ENCODE measurements at places on chromosomes 7 and 10. TPM values are rescaled to one million over a fixed set of nuclear protein-coding genes. Genes with fewer than 3 reads are reported as not detected.

- DNase-seq, result no peak
Measured at GRCh38 chr7:50367100-50367499, 62.6 kb downstream of the IKZF1 start.

GRCh38 chr7:111126987-111127386 is 36.1 kb downstream of the LRRN3 start:
- no peak for DNase-seq

- DNase-seq, result no peak
Measured at GRCh38 chr7:22202141-22202540, 154.8 kb downstream of the RAPGEF5 start.

- no peak for DNase-seq
Measured at GRCh38 chr10:102262744-102263370, 17.5 kb downstream of the GBF1 start.

GRCh38 chr10:80407812-80408241 is 524 bp upstream of the PRXL2A start:
- peak; percentile 21 for DNase-seq

- no peak for DNase-seq
Measured at GRCh38 chr7:4681218-4681851, 760 bp upstream of the FOXK1 start.

DNA sequence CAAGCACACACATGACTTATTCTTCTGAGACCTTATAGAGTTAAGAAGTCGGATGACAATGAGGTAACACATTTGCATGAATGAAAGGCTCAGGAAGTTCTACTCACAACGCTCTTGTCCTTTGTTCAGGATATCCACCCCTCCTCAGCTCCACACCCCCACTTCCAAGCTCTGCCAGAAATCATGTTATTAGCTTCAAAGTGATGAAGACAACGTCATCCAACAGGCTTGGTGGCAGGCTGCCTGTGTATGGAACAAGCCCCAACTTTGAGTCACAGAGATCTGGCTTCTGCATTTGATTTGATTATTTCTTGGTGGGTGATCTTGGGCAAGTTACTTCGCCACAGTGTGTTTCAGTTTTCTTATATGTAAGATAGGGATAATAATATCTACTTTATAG is 12.4 kb upstream of the BMPER start:
- DNase-seq, result no peak

DNA sequence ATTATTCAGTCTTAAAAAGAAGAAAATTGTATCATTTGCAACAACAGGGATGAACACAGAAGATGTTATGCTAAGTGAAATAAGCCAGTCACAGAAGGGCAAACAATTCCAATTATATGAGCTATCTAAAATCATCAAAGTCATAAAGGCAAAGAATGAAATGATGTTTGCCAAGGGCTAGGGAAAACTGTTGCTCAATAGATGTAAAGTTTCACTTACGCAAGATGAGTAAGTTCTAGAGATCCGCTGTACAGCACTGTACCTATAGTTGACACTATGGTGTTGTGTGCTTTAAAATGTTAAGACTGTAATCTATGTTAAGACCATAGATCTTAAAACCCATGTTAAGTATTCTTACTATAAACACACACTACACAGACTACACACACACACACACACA is 904.6 kb upstream of the LRRN3 start:
- DNase-seq, result no peak

DNA sequence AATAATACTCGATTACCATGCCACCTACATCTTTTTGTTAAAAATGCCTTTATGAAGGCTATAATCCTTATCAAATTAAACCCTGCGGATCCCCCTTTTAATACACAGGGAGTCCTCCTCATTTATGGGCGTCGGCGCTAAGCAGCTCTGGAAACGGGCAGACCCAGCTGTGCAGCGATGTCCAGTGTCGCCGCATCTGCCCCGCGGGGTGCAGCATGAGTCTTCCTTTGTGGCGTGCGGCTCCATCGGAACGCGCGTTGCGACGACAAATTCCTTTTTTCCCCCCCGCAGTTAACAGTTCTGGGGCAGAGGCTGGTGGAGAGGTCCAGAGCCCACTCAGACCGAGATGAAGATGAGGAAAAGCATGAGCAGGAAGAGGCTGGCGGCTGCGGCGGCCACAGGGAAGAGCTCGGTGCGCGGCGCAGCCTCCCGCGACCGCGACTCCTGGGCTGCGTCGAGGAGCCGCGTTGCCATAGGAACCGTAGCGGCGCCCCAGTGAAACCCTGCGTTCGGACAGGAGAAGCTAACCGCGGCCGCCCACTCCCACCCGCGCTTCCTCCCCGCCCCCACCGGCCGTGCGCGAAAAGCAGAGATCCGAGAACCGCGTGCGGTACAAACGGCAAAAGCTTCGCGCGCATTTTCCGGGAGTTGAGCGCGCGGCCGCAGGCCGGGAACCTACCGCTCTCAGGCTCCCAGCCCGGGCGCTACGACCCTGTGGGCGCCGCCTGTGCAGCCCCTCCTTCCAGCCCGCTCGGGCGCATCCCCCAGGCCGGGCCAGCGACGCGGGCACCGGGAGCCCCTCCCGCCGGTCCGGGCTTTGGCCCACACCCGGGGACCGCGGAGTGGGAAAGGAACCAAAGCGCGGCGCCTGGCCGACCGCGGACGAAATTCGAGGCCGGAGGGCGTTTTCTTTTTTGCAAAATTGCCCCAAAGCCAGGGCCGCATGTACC is 130.6 kb downstream of the SPAG6 start:
- no peak for DNase-seq

GRCh38 chr7:66732439-66732838 is 8.1 kb upstream of the RABGEF1 start:
- DNase-seq, result no peak

GRCh38 chr7:144854839-144855424 is 19.1 kb upstream of the TPK1 start:
- no peak for DNase-seq

DNA sequence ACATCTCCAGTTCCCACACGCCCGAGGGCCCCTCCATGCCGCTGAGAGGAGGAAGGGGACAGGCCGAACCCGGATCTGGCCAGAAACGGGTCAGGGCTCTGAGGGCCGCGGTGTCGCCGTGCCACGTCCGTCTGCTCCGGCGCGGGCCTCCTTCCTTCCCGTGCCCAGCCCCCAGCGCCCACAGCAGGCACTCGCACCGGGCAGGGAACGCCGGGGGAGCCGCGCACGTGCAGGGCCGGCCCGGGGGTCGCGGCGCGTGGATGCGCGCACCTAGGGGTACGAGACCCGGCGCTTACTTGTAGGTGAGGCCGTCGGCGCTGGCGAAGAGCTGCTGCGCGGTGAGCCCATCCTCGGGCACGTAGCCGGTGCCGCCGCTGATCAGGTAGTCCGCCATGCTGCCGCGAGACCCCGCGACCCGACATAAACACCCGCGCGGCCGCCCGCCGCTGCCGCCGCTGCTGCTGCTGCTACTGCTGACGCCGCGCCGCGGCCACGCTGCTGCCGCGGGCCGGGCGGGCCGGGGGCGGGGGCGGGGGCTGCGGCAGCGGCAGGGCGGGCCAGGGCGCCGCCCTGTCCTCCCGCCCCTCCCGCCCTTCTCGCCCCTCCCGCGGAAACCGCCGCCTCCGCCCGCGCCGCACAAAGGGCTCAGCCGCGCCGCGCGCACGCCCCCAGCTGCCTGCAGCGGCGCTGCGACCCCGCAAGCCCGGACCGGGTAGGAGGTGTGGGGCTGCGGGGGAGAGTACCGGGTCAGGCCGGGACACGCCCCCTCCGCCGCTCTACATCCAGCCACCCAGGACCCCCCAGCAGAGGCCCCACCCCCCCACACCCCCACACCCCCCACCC is 4.1 kb downstream of the IMPDH1 start:
- DNase-seq, result peak; percentile 39

GRCh38 chr10:113961182-113962031 is 82.3 kb upstream of the ADRB1 start:
- DNase-seq, result no peak

DNA sequence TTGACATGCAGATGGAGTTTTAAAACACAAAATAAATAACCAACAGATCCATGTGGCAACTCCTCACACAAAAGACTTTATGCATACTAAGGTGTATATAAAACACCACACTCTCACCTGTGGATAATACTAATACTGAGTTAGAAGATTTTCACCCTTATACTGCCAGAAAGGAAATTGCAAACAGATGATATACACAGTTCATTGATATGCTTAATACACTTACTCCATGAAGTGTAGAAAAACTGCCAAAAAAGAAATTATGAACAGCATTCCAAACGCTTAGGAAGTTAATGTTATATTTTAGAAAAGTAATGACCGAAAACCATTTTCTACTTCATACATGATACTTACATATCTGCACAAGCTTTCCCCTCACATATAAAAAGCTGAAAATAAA is 17.6 kb upstream of the SNX13 start:
- DNase-seq, result no peak

DNA sequence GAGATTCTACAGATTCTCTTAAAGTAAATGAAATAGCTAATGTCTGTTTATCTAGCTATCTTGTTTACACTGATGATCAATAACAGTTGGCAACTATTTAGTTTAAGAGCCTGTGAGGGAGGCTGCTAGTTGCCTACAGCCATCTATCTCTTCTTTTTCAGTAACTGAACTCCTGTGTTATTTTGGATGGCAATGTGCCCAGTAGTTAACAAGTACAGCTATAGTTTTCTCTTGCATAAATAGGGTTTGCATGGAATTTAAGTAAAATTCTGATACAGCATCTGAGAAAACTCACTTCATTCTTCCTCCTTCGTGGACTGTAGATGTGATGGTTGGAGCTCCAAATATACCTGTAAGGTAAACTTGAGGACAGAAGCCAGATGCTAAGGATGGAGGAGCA is 219.5 kb upstream of the POT1 start:
- DNase-seq, result no peak

DNA sequence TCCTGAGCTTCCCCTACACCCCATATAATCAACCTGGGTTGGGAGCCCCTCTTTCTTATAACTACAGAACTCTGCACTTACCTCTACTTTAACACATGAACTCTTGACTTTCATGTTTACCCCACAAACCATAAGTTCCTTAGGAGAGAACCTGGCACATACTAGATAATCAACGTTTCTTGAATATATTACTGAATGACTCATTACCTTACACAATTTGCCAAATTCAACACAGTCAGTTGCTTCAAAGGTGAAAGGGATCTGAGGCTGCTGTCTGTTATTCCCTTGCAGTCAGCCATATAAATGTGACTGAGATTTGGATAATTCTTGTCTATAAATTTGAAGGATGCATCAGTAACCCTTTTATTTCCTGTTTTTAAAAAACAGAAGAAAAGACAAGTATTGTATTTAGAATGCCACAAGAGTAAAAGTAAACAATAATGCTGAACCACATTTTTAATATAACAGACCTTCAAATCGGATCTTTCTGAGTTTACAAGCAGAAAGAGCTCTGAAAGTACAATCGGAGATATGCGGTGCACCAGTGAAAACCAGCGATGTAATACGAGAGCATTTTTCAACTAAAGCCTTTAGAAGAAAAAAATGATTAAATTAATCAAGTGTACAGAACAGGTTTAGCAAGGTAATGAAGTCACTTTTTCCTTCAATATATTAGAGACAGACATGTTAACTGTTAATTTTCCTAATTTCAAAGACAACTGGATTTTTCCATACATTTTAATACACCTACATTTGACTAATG is 29.5 kb upstream of the LRRC17 start:
- DNase-seq, result no peak

GRCh38 chr7:13992596-13992964 is 3.1 kb upstream of the ETV1 start:
- DNase-seq, result no peak

GRCh38 chr10:110676016-110676415 is 31.9 kb downstream of the RBM20 start:
- no peak for DNase-seq

DNA sequence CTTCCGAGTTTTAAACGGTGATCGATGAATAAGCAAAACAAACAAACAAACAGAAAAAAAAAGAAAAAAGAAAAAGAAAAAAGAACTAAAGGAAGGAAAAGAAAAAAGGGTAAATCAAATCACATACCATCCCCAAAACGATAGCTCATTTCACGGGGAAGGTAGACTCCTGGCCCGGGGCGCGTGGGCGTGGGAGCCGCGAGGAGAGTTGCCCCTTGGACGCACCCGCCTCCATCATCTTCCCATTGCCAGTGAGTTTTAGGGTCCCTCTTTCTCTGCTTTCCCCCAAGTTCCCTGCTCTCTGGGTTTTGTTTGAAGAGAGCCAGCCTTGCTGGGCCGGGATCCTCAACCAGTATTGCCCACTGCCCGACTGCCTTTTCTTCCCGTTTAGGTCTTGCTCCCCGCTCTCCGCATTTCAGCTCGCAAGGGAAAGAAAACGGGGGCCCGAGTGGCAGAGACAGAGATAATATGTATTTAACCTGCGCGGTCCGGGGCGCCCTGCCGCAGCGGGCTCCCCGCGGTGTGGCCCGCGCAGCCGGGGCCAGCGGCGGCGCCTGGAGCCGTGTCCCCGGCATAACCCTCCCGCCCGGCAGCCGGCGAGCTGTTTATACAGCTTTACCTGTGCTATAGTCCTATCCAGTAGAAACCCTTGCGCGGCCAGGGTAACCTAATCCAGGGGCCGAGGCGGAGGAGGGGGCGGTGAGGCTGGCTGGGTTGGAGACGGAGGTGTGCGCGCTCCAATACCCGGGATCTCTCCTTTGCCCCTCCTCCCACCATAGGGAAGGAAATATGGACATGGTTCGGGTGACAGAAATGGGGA is 5.2 kb upstream of the GATA3 start:
- DNase-seq, result no peak

GRCh38 chr10:43055217-43055616 is 21.7 kb upstream of the RET start:
- DNase-seq, result no peak

DNA sequence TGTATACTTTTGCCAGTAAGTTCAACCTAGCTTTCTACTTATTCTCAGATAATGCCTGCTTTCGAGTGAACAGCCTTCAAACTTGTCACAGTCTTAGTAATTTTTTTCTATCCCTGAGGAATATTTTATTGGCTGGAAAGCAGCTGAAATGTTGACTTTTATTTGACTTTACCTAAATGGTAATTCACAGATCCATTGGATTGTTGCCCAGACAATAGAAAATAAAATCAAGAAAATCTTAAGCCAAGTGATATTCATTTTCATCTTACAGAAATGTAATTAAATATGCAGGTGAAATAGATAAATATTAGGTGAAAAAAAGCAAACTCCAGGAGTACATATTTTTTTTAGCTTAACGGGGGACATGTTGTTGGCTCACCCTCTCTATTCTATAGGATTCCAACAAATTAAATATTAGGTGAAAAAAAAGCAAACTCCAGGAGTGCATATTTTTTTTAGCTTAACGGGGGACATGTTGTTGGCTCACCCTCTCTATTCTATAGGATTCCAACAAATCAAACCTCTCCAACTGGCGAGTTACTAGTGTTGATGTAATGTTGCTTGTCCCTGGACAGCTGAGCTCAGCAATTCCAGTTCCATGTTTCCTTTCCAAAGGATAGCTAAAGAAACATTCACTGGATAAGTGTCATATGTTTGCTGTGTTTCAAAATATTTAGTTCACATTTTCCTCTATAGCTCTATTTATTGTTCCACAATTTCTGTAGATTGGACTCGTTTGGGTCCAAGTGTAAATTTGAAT is 4.2 kb downstream of the TMEM26 start:
- no peak for DNase-seq

SPDYE1 gene
- total RNA-seq, result not detected

MEIG1 gene
- 3.0 TPM for total RNA-seq

NAMPT gene
- 35.2 TPM for total RNA-seq

CLRN3 gene
- total RNA-seq, result 2.7 TPM

NPTX2 gene
- total RNA-seq, result 0.14 TPM

BEND7 gene
- total RNA-seq, result 47.8 TPM

SHTN1 gene
- 46.9 TPM for total RNA-seq

JMJD1C gene
- total RNA-seq, result 121 TPM

GPR85 gene
- total RNA-seq, result 0.20 TPM

CALML3 gene
- not detected for total RNA-seq

CNPY1 gene
- total RNA-seq, result not detected

PNLIPRP3 gene
- not detected for total RNA-seq

HTR7 gene
- total RNA-seq, result 0.93 TPM

CYP2C9 gene
- 0.34 TPM for total RNA-seq

KIAA1217 gene
- 117 TPM for total RNA-seq

LDB3 gene
- 0.31 TPM for total RNA-seq
